ENCODE measurements at places on chromosomes 6 and 20.
A peak's percentile ranks its signal among the peaks of the same experiment; 100 is the strongest.

DNA sequence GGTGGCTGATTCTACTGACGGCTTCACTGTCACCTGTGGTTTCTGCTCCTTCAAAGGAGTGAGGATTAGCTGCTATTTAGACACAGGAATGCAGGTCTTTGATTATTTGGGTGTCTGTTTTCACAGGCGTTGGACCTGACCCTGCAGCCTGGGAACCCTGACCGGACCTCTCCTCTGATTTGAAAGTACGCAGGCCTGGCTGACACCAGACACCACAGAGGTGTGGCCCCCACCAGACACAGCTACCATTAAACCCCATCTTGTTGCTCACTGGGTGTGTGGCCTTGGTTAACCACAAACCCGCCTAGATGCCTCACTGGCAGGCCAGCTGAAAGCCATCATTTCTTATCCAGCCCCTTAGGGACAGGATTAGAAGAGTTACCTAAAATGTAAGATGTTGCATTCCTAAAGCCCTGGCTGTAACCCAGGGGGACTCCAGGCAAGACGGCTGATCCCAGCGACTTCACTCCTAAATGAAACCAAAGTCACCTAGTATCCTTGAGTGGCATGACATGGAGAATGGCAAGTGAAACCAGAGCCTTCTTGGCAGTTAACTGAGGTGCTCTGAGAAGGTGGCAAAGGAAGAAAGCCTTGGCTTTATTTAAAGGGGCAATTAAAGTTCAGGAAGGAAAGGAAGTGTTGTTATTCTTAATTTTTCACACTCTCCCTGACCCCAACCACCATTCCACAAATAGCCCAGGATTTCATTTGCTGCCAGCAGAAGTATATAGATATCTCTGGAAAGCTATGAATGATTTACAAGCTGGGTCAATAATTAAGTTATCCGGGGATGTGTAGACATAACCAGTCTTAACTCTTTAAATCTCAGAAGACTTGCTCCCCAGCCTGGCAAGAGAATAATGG is 169.9 kb downstream of the QRSL1 start:
- DNase-seq: no peak

DNA sequence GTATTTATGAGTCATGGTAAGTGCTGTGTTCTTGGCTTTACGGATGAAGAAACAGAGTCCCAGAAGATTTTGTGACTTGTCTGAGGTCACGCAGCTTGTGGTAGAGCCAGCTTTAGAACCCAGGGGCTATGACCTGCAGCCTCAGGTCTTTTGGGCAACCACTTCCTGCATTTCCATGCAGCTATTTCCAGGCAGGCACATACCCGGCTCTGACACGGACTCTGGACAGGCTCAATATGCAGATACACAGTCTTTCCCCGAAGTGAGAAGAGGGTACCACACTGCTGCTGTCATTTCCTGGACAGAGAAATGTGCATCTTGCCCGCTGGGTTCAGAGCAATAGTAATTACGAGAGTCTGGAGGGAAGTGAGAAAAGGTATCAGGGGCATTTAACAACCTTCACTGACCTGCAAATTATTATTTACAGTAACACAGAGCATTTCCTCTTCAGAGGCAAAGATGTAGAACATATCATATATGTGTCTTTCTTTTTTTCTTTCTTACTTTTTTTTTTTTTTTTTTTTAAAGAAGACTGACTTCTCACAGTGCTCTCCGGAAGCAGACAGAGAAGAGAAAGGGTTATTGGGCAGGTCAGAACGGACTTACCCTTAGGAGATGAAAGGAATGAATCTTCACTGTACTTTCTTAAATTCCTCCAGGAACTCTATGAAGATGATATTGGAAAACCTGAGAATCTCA is 185.1 kb downstream of the CLIC5 start:
- peak; percentile 39 for DNase-seq

DNA sequence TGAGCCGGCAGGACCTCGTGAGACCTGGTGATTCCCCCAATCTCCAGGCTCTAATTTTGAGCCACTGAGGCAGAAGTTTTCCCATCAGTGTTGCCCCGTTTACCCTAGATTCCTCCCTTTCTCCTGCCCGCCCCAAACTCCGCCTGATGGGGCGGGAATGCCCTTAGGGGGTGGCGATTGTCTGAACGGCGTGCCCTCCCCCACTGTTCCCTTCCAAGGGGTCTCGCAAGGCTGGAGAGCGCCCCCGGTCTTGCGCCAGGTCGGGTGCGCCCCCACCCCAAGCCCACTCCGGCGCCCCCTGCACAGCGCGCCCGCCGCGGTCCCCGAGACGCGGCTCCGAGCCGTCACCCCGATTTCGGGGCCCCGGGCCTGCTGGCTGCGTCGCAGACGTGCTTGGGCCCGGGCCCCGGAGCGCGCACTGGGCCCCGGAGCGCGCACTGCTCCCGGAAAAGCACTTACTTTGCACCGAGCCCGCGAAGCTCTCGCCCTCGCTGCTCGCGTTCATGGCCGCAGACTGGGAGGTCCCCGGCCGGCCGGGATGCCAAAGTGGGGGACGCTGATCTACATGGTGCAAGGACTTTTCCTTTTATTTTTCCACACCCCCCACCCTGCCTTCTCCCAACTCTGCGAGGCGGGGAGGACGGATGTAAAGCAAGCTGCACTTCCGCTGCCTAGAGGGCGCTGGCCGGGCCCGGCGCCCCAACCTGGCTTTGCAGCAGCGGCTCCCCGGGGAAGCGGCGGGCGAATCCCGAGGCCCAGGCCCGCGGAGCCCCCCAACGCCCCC is at the start of gene ZFP64:
Gene ZFP64 (minus strand): TSS at position 648 of the 784 bp plus-strand sequence. CDS start 143 bp downstream, at position 505.
- DNase-seq: peak; percentile 75

DNA sequence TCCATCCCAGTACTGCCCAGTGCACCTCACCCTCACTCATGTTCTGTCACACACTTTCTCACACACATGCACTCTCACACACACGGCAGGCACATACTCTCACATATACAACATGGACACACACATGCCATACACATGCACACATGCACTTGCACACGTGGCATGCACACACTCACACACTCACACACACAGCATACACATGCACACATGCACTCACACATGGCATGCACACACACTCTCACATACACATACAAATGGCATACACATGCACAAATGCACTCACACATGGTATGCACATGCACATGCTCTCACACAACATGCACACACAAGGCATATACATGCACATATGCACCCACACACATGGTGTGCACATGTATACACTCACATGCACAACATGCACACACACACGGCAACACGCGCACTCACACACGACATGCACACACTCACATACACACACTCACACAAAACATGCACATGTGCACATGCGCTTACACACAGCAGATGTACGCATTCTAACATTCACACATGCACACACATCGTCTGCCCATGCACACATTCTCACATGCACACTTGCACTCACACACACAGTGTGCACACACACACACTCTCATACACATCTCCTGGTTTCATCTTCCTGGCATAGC is 131.7 kb upstream of the THBS2 start:
- DNase-seq: no peak

- DNase-seq: no peak
Measured at GRCh38 chr20:667351-668034, 8.1 kb downstream of the SCRT2 start.

- DNase-seq: no peak
Measured at GRCh38 chr6:91155129-91155785, 568.4 kb upstream of the MAP3K7 start.

- no peak for DNase-seq
Measured at GRCh38 chr6:83474309-83474708, 38.0 kb upstream of the PRSS35 start.

DNA sequence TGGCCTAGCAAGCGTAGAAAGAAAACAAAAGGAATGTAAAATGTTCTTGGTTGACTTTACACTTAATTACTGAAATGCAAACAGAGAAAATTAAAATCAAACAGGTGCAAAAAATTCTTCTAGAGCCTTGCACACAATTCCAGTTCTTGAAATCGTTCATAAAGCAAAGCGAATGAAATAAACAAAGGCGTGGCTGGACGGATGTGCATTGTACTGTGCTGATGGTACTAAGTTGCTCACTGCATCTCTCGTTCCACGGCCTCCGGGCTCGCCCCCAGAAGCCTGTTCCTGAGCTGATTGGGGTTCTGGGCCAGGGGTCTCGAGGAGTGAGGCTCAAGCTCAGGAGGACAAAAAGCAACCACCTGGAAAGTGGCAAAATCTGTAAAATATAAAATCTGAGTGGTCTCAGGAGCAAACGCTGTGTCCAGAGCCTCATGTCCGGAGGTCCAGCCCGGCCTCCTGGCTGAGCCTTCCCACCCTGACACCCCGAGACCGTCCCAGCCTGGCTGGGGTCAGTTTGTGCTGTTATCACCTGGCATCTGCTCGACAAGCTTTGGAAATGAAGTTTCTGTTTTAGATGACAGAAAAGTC is 71.3 kb downstream of the TTLL2 start:
- DNase-seq: no peak

DNA sequence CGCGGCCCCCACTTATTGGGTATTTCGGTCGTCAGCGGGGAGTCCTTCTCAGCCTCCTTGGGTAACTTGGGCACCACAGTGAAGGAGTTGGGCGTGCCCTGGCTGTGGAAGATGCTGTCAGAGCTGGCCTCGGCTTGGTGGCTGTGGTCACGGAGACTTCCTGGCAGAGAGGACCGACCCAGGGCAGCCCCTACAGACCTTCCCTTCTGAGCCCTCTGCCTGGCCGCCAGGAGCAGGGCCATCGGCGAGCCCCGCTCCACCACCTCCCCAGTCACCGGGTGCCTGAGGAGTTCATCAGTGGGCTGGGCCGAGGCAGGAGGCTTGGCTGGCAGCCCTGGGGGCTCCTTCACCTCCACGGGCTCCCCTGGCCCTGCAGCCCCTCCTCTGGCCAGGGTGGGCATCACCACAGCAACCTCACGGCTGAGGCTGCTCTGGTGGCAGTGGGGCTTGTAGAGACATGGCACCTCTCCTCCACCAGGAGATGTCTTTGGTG is 37.2 kb downstream of the C6orf132 start:
- DNase-seq: no peak

GRCh38 chr20:63589261-63590217 is 15.5 kb upstream of the HELZ2 start:
- DNase-seq: no peak

- DNase-seq: no peak
Measured at GRCh38 chr6:18241208-18242038, 22.9 kb downstream of the DEK start.

DNA sequence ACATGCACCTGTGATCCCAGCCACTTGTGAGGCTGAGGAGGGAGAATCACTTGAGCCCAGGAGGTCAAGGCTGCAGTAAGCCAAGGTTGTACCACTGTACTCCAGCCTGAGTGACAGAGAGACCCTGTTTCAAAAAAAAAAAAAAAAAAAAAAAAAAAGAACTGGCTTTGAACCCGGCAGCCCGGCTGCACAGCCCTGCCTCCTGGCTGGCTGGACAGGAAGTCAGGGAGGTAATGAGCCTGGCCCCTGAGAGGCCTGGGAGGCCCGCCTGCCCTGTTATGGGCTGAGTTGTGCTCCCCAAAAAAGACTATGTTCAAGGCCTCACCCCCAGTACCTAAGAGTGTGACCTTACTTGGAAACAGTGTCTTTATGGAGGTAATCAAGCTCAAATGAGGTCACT is 65.6 kb downstream of the ABHD12 start:
- DNase-seq: no peak

DNA sequence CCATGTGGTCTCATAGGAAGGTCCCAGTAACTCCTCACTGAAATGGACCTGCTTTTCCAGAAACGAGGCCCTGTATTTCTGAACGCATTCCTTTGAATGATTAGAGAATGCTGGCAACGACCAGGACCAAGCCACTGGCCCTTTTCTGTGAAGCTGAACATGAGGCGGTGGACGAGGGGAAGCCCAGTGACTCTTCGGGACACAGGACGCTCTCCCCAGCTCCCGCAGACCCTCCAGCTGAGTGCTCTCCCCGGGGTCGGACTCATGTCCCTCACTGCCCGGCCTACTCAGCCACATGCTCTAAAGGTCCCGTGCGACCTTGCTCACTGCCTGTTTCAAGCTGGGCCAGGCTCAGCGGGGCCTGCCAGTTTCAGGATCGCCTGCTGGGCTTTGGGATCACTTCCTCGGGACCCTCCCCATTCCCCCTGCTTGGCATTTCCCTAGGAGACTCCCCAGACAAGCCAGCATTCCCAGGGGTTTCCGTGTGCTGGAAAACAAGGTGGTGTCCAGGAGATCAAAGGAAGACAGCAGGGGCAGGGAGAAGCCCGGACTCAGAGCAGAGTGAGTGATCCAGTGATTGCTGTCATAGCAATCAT is 2.6 kb upstream of the CST9 start:
- DNase-seq: no peak

GRCh38 chr6:16437984-16438383 is 199.6 kb downstream of the GMPR start:
- DNase-seq: no peak

DNA sequence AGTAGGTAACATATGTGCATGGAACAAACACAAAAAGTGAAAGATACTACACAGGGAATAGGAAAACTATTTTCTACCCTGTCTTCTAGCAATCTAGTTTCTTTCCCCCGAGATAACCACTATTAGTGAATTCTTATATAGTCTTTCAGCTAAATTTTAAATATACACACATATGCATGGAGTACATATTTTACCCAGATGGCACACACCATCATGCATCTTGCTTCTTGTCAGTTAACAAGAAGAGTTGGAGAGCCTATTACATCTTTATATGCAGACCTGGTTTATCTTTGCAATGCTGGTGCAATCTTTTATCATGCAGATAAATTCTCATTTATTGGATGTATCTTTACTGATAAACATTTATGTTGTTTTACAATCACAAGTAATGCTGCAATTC is 100.4 kb downstream of the OTOR start:
- no peak for DNase-seq

DNA sequence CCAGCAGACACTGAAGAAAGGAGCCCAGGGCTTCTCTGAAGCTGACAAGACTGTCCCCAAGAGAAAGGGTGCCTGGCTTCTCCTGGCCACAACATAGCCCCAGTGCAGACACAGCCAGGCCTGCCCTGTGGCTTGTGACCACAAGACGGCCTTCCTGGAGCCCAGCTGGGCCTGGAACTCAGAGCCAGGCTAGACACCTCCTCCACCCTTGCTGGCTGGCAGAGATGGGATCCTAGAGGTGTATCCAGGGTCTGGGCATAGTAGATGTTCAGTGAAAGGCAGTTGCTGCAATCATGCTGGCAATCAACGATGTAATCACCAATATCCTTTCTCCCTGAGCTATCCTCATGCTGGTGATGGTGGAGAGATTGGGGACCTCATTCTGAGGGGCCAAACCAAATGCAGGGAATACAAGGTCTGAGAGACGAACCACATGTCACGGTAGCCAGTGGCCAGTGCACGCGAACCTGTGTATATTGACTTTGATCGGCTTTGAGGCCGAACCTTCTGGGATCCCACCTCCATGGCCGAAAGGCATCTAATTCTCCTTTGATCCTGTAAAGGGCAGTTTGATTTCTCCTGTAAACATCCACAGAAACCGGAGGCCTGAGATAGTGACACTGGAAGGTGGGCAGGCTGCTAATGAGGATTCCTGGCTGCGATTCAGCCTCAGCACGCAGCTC is 115.2 kb downstream of the PSMB1 start:
- no peak for DNase-seq

GRCh38 chr6:1709234-1709641 is 99.5 kb downstream of the FOXC1 start:
- no peak for DNase-seq

Measured in GM12892 (cell line).